ENCODE measurements at places on chromosomes 12 and 14. TPM values are rescaled to one million over a fixed set of nuclear protein-coding genes. Genes with fewer than 3 reads are reported as not detected.

DNA sequence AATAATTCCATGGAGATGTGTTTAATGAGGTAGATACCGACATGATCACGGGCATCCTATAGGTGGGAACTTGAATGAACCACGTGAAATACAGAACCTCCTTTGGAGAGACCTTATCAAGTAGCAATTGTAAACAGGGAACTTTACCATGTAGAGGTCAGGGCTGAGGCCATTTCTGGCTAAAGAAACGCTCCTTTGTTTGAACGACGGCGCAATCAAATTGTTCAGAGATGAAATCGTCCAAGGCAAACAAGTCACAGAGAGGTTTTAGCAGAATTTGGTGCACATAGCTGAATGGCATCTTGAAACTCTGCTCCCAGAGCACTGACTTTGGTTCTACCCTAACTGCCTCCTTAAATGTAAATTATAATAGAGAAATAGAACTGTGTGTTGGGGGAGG, 9.8 kb downstream of the PRIMA1 start:
- no peak for DNase-seq

Gene DRAM1
- total RNA-seq: 10.3 TPM

Gene CEBPE
- not detected for total RNA-seq

GRCh38 chr14:49566714-49567113, 19.5 kb downstream of the RPS29 start:
- no peak for DNase-seq

GRCh38 chr12:12909995-12910420, 18.6 kb downstream of the GPRC5A start:
- no peak for DNase-seq

Gene PLBD1
- not detected for total RNA-seq

GRCh38 chr12:38713294-38713693, 192.1 kb downstream of the CPNE8 start:
- DNase-seq: no peak

- DNase-seq: no peak
Measured at GRCh38 chr12:3496957-3497356, 6.0 kb downstream of the PRMT8 start.

Data from A673 (cell line).